ENCODE measurements at places on chromosomes 4 and X.
A peak's percentile ranks its signal among the peaks of the same experiment; 100 is the strongest.

- DNase-seq = no peak
These were observed 76.9 kb downstream of the SLC39A8 start for GRCh38 chr4:102268355-102268754.

DNA sequence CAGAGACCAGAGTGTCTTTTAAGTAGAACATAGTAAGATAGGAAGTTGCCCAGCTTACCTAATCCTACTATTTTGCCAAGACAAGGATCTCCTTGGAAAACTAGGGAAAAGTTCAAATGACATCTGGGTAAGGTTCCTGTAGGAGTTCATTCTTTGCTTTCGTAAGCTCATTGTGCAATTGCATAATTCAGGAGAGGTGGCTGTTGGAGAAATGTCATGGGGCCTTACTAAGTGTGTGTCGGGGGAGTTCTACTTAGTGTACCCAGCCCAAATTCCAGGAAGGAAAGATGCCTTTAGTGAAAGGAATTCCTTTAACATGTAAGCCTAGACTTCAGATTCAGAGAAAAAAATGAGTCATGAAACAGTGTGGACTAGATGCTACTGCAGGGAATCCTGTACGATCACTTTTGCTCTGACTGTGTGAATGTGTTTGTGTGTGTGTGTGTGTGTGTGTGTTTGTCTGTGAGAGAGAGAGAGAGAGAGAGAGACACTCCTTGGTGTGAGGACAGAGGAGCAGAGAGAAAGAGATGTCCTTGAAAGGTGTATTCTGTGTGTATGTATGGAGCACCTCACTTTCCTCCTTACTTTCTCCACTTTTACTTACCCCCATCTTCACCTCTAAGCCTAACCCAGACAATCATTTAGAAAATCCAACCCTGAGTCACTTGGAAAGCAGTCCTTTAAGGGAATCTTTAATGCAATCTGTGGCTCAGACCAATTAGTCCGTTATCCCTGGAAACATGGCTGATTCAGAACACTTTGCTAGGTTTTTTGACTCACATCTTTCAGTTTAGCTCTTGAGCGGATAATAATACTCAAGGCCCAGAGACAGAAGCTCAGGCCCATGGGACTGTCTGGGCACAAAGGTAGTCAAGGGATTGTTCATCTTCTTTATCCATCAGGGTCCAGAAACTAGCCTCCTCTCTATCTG, 114.5 kb upstream of the ACSL4 start:
- no peak for DNase-seq

DNA sequence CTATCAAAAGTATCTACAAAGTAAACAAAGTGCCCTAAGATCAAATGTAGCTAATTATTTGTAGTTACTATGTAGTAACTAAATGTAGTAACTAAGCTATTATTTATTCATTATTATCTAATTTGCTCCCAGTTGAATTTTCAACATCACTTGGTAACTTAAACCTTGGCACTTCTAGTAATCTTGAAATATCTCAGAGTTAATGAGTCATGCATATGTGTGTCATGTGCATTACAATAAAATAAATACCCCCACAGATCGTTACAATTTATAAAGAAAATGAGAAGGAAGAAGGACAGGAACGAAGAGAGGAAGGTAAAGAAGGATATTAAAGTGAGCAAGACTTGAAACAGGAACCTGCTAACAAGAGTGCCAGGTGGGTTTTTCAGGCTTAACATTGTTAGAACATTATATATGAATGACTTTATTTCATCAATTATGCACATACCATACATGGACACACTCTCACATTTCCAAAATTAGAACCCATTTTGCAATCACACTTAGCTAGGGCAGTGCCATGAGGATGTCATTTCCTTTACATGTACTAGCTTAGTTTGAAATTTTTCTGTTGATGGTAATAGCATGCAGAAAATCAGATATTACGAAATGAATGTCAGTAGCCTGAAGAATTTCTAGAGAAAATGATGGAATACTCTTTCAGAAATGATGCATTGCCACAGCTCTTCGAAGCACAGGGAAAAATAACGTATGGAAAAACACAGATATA, 1670.4 kb upstream of the AGA start:
- DNase-seq = no peak

DNA sequence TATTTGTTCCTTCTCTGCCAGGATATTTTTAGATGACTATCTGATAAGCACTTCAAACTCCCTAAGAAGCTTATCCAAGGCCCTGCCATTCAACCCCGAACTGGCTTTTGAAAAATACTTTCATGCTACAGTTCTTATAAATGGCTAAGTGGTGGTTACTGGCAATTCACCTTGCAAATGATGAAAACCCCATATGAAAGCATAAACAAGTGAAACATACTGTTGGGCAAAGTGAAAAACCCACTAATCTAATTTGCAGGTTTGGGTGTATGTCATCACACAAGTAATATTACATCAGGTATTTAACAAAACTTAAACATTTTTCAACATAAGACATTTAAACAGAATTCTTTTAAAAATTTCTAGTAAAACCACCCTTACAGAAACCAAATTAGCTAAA, 31.1 kb downstream of the TAPT1 start:
- DNase-seq = no peak

GRCh38 chr4:158530381-158530780, 8.7 kb downstream of the RXFP1 start:
- no peak for DNase-seq

- DNase-seq = no peak
These were observed 38.4 kb upstream of the ARHGEF6 start for GRCh38 chrX:136819031-136819703.

DNA sequence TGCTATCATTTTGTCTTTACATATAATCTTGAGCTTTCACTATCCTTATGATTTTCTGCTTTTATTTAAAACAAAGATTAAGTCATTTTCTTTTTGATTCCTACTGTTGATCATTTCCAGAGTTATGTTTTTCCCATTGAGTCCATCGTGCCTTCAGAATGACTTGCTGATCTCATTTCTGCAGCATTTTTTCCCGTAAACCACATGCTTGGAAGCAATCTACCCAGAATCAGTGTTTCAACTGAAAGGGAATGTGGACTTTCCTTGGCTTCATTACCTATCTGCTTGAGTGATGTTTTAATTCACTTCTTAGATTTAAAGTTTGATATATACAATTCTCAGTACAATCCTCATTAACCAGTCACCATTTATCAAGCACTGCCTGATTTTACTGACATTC, 192.4 kb upstream of the FSTL5 start:
- DNase-seq = no peak

DNA sequence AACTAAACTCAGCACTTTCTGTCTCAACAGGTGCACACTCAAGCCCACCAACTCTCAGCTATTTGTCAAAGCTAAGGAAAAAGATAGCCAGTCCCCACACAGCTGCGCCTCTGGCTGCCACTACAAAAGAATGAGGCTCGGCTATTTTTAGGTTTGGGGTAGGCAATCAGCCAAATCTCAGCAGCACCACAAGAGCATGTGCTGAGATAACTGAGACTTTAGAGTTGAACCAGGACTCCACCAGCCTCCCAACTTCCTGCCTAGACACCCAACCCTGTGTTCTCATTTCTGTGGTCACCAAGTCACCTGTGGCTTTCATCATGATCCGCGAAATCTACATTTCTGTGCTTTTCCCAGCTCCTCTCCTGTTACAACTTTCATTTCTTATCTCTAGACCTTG, 28.0 kb downstream of the DMD start:
- no peak for DNase-seq

DNA sequence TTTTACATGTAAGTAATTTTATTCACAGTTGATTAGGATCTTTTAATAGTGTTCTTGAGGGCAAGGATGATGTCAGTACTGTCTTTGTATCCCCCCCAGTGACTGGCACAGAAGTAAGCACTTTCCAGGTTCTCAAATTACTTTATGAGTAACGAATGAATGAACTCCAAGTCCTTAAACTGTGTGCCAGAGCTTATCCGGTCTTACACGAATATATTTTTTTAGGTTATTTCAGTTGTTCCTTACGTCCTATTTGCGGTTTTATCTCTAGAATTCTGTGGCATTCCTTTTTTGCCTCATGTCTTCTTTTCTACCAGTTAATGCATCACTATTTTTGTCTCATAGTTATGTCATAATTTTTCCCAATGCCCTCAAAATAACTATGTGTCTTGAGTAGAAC, 106.9 kb upstream of the MID1IP1 start:
- DNase-seq = no peak

DNA sequence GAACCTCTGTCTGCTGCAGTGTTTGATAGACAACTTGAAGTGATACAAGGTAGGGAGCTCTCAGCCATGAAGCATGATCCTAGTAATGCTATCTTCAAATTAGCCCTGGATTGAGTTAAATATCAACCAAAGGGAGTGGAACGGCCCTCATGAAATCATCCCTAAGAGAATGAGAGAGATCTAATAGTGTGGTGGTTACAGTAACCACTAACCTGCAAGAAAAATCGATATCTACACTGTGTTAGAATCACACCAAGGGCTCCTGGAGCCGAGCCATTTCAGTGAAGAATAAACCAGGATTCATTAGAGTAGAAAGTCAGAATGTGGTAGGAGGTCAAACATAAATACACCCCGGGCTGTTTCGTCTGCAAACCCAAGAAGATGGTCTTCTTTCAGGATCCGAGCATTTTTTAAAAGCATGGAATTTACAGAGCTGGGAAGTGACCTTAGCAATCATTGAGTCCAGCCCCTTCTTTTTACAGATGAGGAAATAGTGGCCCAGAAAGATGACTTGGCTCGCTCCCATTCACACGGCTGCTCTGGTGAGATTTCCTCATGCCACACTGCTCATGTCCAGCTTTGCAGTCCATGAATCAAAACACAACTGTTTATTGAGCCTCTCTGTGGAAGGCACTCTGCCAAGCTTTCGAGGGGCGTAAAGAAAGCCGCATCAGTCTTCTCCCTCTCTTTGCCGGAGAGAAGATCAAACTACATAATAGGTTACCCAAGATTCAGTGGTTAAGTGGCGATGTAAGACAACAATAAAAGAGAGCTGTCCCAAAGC, 5.5 kb upstream of the DCTD start:
- no peak for DNase-seq

- peak; percentile 15 for DNase-seq
These were observed 87.7 kb downstream of the SHROOM2 start for GRCh38 chrX:9873952-9874351.

GRCh38 chr4:24241511-24241910, 342.8 kb downstream of the DHX15 start:
- no peak for DNase-seq

DNA sequence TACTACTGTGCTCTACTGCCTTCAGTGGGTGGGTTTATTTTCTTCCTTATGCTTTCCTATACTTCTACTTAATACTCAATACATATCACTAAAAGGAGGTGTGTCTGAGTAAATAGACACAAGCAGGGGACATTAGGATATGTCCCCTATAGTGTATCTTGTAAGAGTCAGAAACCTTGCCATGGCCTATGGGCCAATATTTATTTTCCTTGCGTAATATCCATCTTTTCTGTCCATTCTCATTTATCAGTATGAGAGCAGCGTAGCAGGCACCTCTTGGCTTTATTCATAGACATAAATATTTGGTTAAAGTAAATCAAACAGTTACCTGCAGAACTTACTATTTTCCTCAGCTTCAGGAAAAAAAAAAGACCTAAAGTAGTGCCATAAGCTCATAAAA, 46.6 kb upstream of the PHF8 start:
- DNase-seq = no peak

DNA sequence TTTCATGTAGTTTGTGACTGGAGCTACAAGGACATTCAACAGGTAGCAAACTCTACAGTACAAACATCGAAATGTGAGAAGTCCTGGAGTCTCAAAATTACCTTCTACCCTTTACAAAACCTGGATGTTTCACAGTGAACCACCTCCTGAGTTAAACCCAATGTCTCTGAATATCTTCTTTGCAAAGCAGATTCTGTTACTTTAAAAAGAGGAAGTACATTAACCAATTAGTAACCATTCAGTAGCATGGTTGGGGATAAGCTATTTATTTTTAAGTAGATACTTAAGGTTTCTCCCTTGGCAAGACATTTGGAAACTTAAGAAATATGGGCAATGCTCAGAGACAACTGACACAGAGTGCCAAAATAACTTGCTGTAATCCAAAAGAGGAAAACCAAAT, 371.9 kb upstream of the NWD2 start:
- DNase-seq = no peak

DNA sequence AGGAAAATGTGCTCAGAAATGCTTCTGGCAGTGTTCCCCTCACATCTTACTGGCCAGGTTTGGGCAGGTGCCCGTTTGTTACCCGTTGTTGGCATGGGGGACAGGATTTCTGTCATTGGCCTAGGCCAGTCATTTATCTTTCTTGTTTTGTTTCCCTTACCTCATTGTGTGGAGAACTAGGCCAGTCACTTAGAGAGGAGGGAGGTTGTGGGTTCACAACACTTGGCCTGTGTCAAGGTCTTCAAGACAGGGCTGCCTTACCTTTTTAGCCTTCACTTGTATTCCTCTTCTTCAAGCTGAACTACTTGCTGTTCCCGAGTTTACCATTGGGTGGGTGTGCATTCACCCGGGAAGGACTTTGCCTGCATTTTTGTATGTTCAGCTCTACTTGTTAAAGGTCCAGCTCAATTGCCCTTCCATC, 17.7 kb downstream of the SNX25 start:
- no peak for DNase-seq

GRCh38 chrX:153649178-153649914, 2.3 kb downstream of the DUSP9 start:
- no peak for DNase-seq

DNA sequence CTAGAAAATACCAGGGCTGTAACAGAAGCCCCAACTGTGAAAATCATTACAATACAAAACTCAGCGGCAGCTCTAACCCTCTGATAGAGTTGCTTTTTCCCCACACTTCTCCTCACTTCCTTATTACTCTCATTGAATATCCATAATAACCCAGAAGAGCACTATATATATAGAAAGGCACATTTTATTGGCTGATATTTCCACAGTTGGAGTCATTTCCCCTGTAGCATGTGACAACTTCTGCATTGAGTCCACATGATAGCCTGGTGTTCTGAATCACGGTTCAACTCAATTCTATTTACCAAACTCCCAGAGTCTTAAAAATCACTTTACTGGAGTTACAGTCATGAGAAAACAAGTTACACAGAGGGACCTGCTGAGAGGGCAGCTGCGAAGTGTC, 46.6 kb upstream of the NWD2 start:
- no peak for DNase-seq

DNA sequence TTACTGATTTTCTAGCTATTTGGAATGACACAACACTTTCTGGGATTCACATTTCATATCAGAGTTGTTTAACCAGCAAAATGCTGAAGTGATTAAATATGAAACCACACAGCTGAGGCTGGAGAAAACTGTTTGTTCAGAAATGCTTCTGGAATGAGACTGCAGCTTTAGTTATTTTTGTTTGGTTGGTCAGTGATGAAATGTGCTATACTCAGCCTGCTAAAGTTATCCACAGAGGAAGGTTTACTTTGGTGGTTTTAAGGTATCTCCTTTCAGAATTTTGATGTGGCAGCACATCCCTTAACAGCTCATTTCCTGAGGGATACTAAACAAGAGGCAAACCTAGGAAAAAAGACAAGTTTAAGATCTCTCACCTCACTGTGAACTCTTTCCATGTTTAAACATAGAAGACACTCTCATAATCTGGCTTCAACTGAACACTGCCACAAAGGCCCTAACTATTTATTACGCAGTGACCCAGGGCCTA, 106.6 kb upstream of the PDE5A start:
- no peak for DNase-seq

GRCh38 chr4:6873291-6873690, 36.3 kb upstream of the TBC1D14 start:
- DNase-seq = no peak

Measured in immature natural killer cell (primary cell).